B cell (primary cell): ENCODE measurements at places on chromosomes 1 and 21. TPM values are rescaled to one million over a fixed set of nuclear protein-coding genes. Genes with fewer than 3 reads are reported as not detected.

Gene MX2
- 39.8 and 51.2 TPM in 2 replicates for polyA plus RNA-seq

DNA sequence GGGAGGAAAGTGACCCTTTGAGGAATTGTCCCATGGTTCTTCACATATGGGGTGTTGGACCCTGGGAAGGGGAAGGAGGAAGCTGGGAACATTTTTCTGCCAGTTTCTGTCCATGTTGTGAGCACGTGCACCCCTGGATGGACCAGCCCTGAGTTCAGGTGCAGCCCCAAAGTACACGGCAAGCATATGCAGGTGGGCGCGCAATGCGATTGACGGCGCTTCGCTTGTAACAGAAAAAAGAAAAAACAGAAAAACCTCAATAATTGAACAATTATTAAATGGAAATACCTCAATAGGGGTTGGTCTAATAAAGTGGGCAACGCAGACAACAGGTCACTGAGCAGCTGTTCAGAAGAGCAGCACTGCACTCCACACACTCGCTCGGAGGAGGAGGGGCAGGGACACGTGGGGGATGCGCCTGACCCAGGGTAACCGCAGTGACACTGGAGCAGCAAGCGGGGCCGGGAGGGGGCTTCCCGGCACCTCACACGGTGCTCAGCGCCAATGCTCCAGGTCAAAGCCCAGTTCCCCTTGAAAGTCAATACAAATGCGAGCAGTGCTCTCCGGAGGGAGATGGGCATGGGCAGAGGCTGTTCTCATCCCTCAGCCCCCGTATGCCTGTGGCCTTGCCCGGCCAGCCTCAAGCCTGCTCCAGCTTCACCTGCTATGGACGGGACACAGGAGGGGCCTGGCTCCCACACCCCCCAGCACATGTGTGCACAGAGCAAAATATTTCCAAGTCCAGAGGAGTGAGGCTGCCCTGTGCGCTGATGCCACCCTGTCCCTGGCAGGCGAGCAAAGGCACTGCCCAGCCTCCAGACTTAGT, 6.6 kb upstream of the ACTRT2 start:
- DNase-seq: no peak

DNA sequence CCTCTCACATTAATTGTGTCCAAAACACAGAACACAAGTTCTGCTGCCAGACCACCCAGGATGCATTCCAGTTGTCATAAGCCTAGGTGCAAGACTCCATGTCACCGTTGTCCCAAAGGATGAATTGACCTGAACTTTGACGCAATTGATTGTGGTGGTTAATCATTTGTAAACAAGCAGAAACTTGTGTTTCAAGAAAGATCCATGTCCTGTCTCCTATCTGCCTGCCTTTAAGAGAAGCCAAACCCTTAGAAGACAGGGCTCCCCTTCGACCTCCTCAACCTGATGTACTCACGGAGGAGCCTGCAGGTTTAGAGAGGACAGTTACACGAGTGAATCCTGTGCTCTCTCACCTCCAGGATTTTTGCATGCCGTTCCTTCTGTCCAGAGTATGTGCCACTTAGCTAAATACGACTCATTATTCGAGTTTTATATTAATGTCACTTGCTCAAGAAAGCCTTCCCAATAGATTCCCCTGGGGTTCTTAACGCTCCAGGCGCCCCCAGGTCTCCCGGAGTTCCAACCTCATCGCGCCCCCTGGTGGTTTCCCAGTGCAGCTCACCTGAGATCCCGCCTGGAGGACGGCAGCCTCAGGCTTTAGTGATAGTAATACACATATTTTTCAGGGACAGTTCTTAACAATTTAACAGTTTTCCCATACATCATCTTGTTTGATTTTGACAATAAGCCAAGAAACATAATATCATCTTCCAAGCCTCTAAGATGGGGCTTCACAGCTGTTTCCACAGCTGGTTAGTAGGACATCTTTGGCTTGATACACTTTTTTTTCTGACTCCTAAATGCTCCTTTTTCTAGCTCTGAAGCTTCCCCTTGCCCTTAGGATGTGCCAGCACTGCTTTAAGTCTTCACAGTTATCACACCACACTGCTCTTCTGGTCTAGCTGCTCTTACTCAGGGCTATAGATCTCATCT, 2.4 kb upstream of the C8B start:
- DNase-seq: no peak

DNA sequence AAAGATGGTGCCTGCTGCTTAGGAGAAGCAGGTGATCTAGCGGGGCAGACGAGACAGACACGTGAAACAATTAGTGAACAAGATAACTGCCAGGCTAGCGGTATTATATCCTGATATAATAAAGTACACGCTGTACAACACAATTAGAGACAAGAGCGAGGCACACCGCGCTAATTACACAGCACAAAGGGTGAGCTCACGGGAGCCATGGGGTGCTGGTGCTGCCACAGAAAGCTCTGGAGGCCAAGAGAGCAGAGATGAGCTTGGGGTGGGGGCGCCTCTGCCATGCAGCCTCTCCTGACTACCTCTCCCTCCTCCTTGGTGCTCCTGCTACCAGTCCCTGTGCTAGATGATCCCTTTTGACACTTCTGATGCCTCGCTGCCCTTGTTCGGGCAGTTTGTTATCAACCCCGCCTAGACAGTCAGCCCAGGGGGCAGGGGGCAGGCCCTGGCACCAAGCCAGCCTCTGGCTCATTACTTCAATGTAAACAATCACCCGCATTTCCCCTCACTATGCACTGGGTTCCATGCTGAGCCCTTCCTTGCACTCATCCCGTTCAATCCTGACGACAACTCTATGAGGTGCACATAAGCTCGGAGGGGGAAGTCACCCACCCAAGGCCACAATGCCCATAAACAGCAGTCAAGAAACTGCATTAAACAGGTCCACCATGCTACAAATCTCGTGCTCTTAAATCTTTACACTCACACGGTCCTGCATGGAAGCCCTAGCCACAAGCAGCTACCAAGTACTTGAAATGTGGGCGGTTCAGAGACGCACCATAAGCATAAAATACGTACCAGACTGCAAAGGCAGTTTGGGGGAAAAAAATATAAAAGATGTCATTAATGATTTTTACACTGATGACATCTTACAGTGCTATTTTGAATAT, 103.0 kb downstream of the SSBP3 start:
- no peak for DNase-seq

DNA sequence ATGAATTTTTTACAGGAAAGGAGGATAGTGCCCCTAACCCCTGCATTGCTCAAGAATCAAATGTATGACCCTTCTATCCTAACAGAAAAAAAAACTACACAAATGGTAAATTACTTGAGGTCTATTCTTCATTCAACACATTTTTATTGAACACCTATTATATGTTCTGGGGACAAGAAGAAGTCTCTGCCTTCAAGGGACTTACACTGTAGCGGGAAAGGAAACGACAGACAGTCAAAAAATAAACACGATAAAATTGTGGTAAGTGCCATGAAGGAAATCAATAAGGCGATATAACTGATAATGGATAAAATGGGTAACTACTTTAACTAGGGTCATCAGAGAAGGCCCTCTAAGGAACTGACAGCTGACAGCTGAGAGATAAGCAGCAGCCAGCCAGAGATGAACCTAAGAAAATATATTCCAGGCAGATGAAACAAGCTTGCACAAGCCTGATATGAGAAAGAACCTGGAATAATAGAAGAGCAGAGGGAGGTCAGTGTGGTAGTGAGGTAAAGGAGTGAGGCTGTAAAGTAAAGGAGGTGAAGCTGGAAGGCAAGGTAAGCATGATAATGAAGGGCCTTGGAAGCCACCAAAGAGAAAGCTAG, 66.4 kb downstream of the PHTF1 start:
- no peak for DNase-seq

Gene SNX7
- polyA plus RNA-seq: 1.1 TPM in 1 of 2 replicates, not detected in the other

- DNase-seq: no peak
These were observed 3.2 kb downstream of the TEX50 start for GRCh38 chr1:173638043-173639021.

Gene NTMT2
- not detected in 2 replicates for polyA plus RNA-seq

Gene DISP3
- 0.25 and 1.5 TPM in 2 replicates for polyA plus RNA-seq

Gene KMO
- polyA plus RNA-seq: 29.0 and 34.0 TPM in 2 replicates
